ENCODE measurements at places on chromosomes 16 and 17. TPM values are rescaled to one million over a fixed set of nuclear protein-coding genes. Genes with fewer than 3 reads are reported as not detected.

The GCGR gene
- not detected for total RNA-seq

The NLGN2 gene
- 77.3 TPM for total RNA-seq

- peak; percentile 94 for DNase-seq
Observed at GRCh38 chr17:39939588-39940419, 12.3 kb downstream of the LRRC3C start.

- DNase-seq = no peak
Observed at GRCh38 chr17:80586846-80587228, 42.2 kb downstream of the RPTOR start.

DNA sequence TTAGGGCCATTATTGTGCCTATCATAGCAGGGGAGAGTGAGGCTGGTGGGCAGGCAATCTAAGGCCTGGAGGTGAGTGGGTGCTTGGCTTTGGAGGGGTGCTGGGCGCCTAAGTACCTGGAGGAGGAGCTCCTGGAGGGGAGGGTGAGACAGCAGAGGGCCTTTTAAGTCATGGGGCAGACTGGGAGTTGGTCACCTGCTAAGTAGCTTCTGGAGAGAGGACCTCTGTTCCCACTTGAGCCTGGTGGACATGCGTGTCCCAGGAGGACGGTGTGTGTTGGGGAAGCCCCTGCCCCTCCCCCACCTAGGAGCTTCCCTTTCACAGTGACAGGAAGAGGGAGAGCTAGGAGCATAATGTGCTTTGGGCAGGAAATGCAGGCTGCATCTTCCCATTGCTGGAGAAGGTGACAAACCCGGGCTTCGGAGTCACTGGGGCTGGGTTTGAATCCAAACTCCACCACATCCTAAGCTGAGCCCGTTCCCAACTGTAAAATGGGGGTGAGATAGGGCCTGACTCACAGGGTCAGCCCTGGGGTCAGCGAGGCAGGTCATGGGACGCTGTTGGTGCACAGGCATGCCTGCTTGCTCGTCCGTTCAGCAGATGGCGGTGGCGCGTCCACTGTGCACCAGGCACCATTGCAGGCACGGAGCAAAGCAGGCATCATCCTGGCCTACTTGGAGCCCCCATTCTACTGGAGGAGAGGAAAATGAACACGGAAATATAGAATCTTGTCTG, 37.9 kb downstream of the CMIP start:
- DNase-seq = no peak

DNA sequence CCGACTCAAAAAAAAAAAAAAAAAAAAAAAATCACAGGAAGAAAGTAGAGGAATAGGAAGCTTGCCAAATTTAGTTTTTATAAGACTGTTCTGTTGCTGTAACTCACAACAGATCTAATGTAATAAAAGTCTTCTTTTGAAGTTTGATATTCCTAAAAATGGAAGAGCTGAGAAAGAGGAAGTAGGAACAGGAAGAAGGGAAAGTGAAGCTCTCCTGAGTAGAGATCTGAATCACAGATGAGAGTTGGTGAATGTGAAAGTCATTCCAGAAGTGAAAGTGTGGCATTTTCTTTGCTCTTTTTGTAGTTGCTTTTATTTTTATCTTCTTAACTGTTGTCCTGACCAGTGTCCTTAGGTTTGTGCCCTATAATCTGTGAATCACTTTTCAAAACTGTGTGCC, 2.1 kb downstream of the NMT1 start:
- DNase-seq = no peak

- no peak for DNase-seq
Observed at GRCh38 chr16:52433643-52434042, 113.3 kb downstream of the TOX3 start.

- no peak for DNase-seq
Observed at GRCh38 chr17:13996748-13997147, 72.6 kb upstream of the COX10 start.

GRCh38 chr17:61659437-61659836, 68.4 kb upstream of the NACA2 start:
- DNase-seq = no peak
